Activated CD8-positive, alpha-beta memory T cell treated with anti-CD3 and anti-CD28 coated beads, Interleukin-2, amount 50 U/mL, for 4 hours (primary cell): ENCODE measurements at places on chromosomes 12 and 14.

- DNase-seq: no peak
These were observed 1.6 kb downstream of the SCARB1 start for GRCh38 chr12:124861898-124862676.

DNA sequence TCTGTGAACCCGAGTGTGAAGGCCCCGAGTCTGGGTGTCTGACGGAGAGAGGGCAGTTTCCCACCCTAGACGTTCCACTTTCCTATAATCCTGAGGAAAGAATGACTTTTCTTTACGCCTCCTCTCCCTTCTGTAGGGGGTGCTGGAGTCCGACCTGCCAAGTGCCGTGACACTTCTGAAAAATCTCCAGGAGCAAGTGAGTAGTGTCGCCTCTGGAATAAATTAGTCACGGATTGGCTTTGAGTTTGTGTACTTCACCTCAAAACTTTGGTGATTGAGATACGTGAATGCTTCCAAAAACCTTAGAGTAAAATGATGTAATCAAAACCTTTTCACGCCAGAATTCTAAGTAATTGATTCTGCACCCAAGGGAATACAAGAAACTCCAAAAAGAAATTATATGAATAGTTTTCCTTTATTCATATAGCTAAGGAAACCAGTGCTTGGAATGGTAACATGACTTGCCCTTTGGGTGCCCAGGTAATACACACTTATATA is 452 bp downstream of the NGDN start:
- no peak for DNase-seq

DNA sequence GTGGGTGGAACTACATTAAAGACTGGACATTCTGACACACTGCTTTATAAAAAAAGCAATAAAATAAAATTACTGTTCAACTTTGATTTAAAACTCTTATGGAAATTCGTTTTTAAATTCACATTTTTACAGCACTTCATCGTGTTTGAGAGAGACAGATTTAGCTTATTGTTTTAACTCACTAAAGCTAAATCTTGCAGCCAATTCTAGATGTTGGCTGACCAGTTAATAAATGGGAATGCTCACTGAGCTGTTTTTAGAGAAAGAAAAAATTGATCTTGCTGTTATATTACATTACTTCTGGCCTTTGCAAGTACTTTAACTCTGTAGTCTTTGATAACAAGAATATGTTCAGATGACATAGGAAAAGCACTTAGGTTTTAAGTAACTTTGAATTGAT is 157.1 kb downstream of the PLCZ1 start:
- no peak for DNase-seq

GRCh38 chr14:56185992-56186391 is 67.8 kb downstream of the PELI2 start:
- no peak for DNase-seq

GRCh38 chr14:28831126-28831525 is 64.5 kb downstream of the FOXG1 start:
- DNase-seq: no peak

GRCh38 chr14:75044752-75045151 is 6.5 kb downstream of the MLH3 start:
- no peak for DNase-seq

DNA sequence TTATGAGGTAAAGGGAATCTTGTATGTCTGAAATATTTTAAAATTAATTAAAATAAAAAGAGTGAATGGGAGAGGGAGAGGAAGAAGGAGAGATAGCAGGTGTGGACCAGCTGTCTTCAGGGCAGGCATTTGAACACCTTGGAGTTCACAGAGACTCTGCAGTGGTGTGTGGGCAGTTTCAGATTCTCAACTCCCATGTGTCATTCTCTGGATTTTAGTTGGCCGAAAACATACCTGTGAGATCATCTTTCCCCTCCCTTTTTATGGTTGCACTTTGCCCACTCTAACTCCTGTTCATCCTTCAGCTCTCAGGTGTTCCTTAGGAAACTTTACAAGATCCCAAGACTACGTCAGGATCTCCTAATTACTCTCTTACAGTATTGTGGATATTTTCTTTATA is 108.1 kb downstream of the ERC1 start:
- DNase-seq: no peak
